Tibial artery (tissue), 4 donors: ENCODE measurements at places on chromosomes 2 and 18.

- no peak for DNase-seq
Measured at GRCh38 chr18:25187521-25188192, 164.3 kb downstream of the ZNF521 start.

DNA sequence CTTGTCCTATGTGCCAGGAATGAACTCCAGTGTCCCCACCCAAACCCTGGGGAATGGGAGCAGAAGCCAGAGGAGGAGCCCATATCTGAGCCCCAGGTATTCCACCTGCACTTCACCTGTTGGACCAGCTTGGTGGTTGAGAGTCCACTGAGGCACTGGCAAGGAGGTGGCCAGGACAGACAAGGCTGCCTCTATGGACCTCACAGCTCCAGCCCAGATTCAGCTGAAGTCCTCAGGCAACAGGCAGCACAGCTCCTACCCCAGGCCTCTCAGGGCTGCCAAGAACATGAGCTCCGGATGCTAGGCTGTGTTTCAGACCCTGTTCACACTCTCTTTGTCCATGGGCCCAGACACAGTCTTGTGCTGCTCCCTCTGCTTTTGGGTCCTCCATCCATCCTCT lies 2.9 kb upstream of the IL1F10 start:
- no peak for DNase-seq

GRCh38 chr2:18159896-18160295 lies 281.4 kb downstream of the KCNS3 start:
- DNase-seq: no peak

DNA sequence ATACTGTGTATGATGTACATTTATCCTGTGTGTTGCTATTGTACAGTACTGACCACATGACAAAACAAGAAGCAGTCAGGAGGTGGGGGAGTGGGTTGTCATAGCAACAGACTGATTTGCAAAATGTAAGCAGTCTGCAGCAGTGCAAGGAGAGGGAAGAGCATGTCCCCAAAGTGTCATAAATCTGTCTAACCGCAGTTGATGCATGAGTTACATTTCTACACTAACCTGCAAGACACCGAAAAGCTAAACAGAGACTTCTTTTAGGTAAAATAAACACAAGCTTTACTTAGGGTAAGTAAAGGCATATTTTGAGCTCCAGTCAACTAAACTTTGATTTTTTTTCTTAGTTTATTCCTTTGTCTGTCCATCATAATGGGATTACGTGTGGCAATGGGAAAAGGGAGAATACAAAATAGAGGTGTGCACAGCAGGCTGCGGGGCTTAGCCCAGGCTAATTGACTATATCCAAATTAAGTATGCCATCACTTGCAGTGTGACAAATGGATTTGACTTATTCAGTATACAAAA lies 134.5 kb downstream of the MEIS1 start:
- no peak for DNase-seq

DNA sequence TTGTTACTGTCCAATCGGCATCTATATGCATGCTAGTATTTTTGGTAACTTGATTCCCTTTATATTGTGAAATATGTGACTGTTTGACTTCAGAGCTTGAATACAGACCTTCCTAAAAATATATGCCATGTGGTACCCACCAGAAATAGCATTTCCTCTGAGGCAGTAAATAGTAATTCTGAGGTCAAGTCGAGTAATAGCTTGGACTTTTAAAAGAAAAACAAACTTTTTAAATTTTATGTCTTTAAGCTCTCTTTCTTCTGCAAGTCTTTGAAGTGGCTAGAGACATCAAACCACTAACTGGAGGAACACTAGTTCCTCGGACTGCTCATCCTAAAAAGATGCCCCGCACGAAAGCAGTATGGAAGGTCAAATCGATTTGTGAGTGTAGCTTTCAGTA lies 396.8 kb upstream of the SLC14A2 start:
- DNase-seq: no peak
